ENCODE measurements at places on chromosomes 1 and 21.

GRCh38 chr1:89698624-89699023 lies 65.7 kb downstream of the LRRC8C start:
- DNase-seq, result no peak

DNA sequence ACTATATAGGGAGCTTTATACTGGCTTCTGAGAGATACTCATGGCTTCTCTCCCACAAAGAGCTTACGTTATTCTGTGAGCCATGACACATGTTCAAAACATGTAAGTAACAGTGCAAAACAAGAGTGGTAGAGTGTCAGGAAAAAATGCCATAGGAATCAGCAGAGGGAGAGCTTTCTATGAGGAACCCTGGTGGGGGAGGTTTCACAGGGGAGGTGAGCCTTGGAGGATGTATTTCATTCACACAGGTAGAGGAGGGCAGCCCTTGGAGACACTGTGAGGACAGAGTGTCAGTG lies 72.7 kb upstream of the LYST start:
- DNase-seq, result no peak

DNA sequence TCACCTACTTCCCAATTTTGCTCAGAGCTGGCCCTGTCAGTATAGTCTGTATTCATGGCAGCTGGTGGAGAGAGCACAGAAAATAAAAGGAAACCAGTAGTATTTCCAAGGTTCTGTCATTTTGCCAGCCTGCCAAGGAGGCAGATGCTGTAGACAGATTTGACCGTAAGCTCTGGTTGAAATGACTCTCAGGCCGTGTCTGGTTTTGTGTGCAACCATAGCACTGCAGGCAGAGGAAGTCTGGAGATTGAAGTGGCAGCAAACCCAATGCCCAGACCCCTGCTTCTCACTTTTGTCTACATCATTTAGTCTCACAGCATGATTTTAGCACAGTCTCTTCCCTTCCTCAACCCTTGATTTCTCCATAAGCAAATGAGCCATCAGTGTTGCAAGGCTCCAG lies 291.7 kb downstream of the PAPPA2 start:
- no peak for DNase-seq

- DNase-seq, result no peak
Measured at GRCh38 chr1:101420406-101420805, 183.6 kb downstream of the S1PR1 start.

DNA sequence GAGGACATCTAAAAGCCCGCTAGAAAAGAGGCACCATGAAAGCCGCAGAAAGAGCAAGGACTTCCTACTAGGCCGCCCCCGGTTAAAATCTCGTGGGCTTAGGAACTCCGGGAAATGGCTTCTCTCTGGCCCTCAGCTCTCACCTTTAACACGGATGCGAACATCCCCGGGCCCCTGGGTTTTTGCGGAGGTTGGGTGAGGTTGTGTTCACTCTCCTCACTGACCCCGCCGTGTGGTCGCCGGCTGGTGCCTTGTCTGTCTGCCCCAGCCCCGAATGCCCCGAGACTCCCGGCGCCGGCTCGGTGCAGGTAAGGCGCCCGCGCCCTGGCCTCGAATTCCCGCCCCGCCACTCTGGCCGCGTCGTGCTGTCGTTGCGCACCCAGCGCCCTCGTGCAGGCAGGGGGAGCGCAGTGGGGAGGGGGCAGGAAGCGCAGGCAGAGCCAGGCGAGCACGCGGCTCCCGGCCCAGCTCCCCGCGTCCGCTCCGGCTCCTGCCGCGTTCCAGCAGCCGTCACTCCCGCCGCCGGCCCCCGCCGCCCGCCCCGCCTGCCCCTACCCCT lies at the start of gene SHISAL2A:
Gene SHISAL2A, plus strand, starts transcription at position 437 of the 559 bp plus-strand sequence. CDS start 326 bp downstream, outside the sequence.
- DNase-seq, result peak; percentile 67

DNA sequence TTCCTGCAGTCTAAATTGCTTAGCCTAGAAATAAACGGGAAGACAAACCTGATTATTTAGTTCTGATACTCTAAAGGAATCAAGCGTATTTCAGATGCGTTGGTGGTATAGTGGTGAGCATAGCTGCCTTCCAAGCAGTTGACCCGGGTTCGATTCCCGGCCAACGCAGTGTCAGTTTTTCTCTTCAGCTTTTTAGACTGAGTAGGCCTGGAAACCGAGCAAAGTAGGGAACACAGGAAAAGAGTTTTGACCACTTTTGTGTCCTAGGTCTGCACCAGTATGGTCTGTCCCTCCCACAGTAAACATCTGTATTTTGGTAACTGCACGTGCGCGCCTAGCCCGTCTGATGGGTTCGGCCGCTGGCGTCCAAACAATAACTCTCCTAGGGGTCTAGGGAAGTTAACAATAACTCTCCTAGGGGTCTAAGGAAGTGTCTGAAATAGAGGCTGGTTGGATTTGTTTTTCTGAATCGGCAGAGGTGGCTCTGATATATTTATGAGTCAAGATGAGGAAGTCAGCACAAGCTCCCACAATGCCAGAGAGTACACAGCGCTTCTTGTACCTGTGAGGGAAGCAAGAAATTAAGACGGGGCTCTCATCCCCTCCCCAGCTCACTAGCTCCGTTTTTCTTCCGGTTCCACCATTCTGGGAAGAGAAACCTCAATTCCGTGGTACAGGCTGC lies 15.6 kb upstream of the HJV start:
- peak; percentile 85 for DNase-seq

- peak; percentile 18 for DNase-seq
Measured at GRCh38 chr1:111476761-111477309, 3.1 kb downstream of the C1orf162 start.

DNA sequence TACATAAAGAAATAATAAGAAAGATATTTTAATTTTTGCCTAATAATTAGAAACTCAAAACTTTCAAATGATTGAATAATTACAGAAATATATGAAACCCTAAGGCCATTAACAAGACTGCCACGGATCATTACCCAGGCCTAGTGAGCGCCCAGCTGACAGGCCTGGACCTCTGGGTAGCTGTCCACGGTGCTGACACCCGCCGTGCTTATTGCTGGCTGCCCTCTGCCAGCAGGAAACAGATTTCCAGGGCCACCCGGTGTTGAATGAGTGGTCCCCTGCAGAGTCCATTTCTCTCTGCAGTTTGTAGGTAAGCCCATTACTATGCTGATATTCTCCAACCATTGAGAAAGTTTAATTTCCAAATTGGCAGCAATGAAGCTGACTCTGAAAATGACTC lies 254.4 kb upstream of the GJB5 start:
- DNase-seq, result no peak
